ENCODE measurements at places on chromosomes 11 and 22.

DNA sequence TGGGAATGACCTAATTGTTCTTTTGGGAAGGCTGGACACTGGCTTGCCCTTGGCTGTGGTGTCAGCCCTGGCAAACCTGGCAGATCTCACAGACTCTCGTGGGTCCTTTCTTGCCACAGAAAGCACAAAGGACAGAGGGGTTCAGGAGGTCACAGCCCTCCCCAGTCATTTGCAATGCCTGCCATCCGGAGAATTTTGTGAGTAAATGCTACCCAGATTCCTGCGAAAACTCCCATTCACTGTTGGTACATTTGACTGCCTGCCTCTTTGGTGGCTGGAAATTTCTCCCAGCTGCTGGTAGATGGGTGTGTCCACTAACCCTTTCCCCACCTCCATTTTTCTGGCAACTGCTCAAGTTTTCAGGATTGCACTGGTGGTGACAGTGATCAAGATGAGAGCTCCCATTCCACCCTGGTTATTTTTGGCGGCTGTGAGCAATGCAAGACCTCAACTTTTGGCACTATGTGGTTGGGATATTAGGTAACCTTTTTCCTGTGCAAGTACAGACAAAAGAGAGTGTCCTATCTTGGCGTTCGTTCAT lies 155.7 kb downstream of the NAV2 start:
- no peak for DNase-seq

DNA sequence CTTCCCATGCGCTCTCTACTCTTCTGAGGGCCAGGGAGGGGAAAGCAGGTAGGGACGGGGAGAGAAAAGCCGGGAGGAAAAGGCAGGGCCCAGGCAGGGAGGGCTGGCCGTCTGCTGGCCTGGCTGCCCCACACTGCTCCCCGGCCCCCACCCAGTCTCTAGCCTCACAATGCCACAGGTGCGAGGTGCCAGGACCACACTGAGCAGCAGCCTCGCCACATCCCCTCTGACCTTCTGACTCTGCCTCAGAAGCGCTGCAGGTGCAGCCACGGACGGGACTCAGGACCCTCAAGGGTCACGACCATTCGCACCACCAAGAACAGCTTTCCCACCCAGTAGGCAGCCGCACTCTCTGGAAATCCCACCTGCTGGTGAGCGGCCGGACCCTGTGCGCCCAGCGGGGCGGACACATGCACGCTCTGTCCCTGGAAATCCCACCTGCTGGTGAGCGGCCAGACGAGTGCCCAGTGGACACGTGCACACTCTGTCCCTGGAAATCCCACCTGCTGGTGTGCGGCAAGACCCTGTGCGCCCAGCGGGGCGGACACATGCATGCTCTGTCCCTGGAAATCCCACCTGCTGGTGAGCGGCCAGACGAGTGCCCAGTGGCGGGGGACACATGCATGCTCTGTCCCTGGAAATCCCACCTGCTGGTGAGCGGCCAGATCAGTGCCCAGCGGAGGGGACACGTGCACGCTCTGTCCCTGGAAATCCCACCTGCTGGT lies 20.1 kb downstream of the TOLLIP start:
- DNase-seq = no peak

DNA sequence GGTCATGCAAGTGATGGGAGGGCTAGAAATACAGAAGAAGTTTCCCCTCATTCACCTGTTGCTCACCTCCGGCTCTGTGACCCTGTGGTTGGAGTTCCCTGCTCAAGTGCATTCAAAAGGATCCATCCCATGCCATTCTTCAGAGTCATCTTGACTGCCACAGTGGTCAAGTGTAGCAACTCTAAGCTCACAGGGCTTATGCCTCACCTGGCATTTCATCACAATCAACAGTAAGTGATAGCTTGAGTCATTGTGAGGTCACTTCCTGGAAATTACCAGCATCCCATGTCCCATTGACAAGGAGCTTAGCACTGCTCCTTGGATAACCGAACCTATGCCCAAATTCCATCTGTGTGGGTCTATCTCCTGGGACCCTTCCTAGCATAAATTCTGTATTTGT lies 55.6 kb downstream of the OR4C45 start:
- no peak for DNase-seq

DNA sequence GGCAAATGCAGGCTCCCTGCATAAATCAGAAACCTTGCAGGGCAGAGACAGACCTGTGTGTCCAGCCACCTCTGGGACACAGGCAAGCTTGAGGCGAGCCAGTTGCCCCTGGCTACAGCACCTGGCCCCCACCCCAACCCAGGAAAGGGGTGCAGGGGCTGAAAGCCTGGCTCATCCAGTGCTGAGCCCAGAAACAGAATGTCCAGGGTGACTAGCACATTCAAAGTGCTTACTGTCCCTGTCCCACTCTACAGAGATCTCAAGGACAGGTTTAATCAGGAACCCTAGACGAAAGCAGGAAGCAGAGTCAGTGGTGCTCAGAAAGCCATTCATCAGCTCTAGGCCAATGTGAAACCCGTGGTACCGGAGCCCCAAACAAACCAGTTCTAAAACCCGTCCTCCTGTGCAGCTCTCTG lies 31.9 kb downstream of the PLEKHA7 start:
- no peak for DNase-seq

DNA sequence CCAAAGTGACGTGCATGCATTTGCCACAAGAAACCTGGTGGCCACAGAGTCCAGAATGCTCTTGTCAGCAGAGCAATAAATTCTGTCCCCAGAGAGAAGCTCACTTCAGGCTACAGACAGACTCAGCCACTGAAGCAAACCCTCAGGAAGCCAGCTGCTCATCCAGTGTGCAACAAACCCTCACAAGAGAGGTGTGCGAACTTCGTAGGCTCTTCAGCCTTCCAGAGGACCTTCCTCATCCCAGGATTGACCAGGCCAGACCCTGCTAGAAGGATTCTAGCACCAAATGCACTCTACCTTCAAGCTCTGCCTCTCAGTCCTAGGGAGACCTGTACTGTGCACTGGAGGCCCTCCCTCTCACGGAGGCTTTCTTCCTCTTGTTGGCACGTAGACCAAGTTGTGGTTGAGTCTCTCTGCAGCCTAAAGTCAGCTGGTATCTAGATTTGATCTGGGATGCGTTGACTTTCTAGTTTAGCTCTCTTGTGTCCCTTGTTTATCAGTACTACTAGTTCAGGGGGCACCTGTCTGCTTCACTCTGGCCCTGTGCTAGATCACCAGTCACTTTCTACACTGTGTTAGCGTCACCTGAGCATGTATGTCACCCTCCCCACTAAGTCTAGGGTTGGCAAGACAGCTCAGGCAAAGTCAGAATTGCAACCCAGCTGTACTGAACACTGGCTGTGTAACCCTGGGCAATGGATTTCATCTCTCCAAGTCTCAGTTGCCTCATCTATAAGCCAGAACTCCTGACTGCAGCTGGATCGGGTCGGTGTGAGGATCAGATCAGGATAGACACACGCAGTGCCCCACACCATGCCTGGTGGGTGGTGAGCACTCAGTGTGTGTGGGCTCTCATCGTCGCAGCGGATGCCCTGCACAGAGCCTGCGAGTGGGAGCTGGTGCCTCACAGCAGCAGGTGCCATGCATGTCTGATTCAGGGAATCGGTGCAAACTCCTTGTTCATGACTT lies 22.1 kb upstream of the TMPRSS13 start:
- no peak for DNase-seq

DNA sequence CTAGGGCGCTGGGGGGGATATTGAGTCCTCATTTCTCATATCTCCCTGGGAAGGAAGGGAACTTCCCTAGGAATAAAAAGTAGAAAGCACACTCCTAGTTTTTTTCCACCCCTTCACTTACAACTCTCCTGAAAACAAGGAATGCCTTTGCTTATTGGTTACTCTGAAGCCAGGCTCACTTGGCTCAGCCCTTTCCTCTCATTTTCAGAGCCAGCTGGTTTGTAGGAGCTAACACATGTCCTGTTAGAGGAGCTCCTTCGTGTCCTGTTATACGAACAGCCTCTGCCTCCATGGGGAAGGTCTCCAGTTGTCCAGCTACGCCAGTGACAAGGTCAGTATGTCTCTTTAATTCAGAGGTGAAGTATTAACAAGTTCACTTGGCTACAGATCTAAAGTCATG lies 17.6 kb downstream of the ALKBH8 start:
- DNase-seq = no peak

- DNase-seq = no peak
These were observed at the start of gene USH1C for GRCh38 chr11:17544181-17544622. USH1C (minus strand) TSS chr11:17544416; CDS start chr11:17544307, 109 bp downstream.

- no peak for DNase-seq
These were observed 39.7 kb upstream of the TH start for GRCh38 chr11:2211113-2211971.

- no peak for DNase-seq
These were observed 494.0 kb downstream of the MIAT start for GRCh38 chr22:27151407-27151806.

GRCh38 chr22:23305321-23305910 lies 125.1 kb downstream of the BCR start:
- DNase-seq = no peak

- no peak for DNase-seq
These were observed 5.9 kb downstream of the USP2 start for GRCh38 chr11:119375337-119376196.

DNA sequence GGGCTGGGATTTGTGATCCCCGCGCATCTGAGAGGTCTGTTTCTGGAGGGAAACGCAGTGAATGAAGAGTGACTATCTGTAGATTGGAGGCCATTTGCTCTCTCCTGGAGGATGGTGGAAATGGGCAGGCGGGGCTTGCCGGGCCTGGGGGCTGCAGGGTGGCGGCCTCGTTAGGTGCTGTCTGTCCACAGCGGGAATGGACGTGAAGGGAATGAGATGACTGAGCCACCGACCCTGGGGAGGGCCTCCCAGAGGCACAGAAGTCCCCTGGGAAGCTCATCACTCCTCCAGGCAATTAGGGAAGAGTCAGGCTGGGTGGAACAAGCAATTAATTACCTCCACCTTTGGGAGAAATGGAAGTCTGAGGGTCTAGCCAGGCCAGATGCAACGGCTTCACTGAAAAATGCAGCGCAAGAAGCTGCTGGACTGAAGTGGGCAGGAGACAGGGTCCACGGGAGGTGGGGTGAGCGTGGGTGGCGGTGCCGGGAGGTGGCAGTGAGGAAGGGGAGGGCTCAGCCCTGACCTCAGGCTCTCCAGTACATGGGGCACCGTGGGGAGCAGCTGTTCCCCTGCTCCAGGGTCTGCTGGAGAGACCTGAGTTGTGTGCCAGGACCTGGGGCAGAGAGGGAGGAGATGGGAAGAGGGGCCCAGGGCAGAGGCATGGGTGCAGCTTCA lies 524.5 kb downstream of the BRD1 start:
- no peak for DNase-seq

- peak; percentile 39 for DNase-seq
These were observed 23.9 kb downstream of the MYO7A start for GRCh38 chr11:77151804-77152509.

DNA sequence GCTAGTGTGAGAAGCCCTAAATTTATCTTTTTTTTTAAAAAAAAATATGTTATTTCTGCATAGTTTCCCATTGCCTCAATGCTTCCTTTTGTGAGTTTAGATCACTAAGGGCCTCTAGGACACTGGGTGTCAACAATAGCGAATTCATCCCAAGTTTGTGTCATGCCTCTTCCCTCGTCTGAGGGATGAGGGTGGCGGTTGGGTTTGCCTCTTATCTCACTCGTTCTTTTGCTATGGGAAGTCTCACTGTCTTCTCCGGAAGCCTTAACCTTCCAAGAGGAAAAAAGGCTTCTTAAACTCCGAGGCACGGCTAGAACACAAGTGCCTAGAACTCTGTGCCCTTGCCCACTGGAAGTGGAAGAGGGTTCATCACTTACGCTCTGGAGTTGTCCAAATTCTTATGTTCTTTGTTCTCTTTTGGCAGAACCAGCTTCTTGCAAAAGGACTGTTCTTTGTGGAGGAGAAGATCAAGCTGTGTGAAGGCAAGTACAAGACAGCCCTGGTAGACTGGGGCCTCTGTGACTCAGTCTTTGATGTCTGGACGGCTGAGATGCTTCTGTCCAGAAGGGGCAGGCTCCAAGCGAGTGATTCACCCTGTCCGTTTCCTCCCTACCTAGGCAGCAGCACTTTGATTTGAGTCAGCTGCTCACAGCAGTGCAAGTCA lies 78.5 kb downstream of the TRAF6 start:
- no peak for DNase-seq

GRCh38 chr11:84899134-84899533 lies 728.0 kb downstream of the DLG2 start:
- no peak for DNase-seq

DNA sequence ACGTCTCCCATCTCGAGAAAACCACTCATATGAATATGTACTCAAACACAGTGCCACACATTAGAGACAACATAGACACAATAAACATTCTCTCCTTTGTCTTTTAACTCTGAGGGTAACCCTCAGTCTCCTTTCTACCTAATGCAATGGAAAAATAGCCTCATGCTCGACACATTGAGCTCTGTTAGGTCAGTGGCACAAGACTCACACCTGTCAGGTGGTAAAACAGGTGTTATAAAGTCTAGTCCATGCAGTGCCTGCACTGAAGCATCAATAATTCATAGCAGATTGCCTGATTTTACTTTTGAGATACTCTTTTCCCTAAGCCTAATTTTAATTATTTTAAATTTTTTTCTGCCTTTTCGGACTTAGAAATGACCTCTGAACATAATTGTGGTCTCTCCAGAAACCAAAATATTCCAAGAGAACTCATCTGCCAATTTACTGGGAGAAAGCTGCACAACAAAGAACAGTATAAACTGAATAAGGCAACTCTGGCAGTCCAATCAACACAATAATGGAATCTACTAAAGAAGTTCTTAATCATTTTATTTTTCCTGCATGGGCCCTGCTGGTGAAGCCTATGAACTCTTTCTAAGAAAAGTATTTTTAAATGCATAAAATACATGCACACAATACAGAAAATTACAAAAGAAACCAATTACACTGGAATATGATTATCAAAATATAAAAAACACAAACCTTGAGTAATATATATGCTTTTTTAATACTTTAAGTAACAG lies 9.9 kb downstream of the RDX start:
- DNase-seq = no peak

GRCh38 chr11:128628686-128629085 lies 41.3 kb upstream of the ETS1 start:
- DNase-seq = no peak

DNA sequence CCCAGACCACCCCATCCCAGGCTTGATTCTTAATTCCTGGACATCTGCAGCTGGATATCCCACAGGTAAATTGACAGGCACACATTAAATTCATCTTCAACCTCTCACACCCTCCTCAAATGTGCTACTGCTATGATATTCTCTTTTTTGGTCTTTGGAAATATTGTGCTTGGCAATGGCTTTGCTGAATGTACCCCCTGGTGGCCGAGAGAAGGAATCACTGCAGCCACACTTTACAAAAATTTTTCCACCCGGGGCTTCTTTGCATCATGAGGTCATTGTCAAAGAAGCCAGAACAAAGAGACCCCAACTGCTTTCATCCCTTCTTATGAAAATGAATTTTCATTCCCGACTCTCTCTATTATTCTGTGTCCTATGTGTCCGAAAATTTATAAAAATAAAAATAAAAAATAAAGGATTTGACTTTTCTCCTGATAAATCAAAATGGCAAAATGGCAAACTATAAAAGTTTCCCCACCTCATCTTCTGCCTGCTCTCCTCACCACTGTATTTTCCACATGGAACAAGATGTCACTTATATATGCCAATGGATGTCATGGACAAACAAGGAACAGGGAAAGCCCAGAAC lies 15.0 kb upstream of the CYB5R2 start:
- peak; percentile 63 for DNase-seq

- DNase-seq = no peak
These were observed 1.7 kb downstream of the MALAT1 start for GRCh38 chr11:65500387-65501185.

GRCh38 chr22:45225732-45226502 lies 14.8 kb downstream of the KIAA0930 start:
- DNase-seq = peak; percentile 94
